PC-9 (cell line): ENCODE measurements at places on chromosomes 16 and 17.

- DNase-seq, result no peak
Measured at GRCh38 chr16:72362476-72362875, 190.5 kb upstream of the PMFBP1 start.

GRCh38 chr17:78925662-78926555 is 722 bp upstream of the TIMP2 start:
- no peak for DNase-seq

DNA sequence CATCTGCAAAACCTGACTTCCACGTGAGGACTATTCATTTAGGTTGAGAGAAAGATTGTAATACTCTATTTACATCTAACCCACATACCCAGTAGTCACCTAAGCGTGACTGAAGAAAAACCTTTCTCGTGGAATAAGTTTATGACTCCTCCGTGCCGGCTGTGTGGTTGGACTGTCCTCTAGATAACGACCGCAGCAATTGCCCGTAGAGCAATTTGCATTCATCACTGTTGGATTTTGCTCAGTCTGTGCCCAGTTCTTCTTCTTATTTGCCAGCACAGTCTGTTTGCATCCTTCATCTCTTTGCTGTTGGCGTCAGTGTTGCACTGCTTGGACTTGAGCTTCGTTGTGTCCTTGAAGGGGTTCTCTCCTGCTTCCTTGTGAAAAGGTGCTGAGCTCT is 131.3 kb downstream of the CYB561 start:
- no peak for DNase-seq

DNA sequence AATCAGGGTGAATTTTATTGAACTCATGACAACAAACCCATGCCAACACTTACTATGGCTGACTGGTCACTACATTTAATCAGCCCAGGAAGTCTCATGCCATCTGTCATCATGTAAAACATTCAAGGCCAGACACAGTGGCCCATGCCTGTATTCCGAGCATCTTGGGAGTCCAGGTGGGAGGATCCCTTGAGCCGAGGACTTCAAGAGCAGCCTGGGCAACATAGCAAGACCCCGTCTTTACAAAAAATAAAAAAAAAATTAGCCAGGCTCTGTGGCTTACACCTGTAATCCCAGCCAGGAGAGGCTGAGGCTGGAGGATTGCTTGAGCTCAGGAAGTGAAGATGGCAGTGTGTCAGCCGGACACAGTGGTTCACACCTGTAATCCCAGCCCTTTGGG is 4.9 kb upstream of the MED1 start:
- DNase-seq, result no peak

DNA sequence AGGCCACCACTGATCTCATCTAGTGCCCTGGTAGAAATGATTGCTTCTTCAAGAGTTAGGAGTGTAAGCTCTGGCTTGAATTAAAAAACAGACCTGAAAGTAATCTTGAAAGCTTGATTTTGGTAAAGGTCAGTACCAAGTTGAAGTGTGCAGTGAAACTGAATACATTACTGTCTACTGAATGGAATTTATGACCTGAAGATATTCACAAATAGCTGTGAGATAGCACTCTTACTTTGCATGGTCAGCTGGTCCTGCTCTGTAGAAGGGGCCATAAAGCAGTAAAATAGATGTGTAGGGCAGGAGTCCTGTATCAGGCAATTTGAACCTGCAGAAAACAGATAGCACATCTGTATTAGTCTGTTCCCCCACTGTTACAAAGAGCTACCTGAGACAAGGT is 78.6 kb downstream of the MYH13 start:
- DNase-seq, result no peak
